PC-3 (cell line): ENCODE measurements at places on chromosomes 7 and 10.

DNA sequence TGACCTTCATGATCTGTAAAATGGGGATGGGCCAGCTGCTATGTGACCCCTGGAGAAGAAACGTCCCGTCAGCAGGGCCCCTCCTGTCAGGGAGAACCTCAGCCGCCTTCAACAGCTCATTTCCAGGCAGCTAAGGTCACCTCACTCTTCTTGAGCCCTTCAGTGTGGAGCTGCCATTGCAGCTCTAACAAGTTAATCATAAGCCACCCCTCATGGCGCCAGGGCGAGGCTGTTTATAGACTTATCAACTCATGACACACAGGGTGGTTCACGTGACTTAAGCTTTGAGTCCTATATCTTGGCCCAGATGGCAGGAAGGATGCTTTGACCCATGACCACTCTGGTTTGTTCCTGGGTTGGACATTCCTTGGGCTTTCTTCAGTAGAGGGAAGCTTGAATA, 315.1 kb downstream of the TNS3 start:
- H3K4me1 ChIP-seq = peaks cover 9% of the 10 kb centered on the region
- peak; percentile 35 for DNase-seq
- H3K27ac ChIP-seq = no peak overlapping the region
- H3K36me3 ChIP-seq = no peaks in the 10 kb centered on the region

DNA sequence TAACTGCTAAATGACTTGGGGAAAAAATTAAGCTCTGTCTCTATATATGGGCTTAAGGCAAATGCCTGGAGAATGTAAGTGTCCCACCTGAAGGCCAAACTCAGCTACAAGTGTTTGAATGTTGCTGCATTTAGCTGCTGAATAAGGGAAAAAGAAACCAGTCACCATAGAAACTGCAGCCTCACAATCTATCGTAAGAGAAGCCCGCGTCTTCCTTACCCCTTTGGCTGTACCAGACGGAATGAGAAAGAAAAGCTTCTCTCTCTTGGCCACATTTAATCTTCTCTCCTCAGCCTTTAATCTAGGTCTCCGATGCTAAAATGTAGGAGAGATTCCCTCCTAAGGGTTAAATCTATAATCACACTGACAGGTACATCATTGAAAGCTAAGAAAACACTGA, 147.2 kb downstream of the SFMBT2 start:
- H3K27ac ChIP-seq = peak overlapping the region; percentile 67; the same call in 1 of the 2 replicates
- no peak for DNase-seq
- H3K4me3 ChIP-seq = no peak overlapping the region
- no peaks in the 10 kb centered on the region for H3K36me3 ChIP-seq

DNA sequence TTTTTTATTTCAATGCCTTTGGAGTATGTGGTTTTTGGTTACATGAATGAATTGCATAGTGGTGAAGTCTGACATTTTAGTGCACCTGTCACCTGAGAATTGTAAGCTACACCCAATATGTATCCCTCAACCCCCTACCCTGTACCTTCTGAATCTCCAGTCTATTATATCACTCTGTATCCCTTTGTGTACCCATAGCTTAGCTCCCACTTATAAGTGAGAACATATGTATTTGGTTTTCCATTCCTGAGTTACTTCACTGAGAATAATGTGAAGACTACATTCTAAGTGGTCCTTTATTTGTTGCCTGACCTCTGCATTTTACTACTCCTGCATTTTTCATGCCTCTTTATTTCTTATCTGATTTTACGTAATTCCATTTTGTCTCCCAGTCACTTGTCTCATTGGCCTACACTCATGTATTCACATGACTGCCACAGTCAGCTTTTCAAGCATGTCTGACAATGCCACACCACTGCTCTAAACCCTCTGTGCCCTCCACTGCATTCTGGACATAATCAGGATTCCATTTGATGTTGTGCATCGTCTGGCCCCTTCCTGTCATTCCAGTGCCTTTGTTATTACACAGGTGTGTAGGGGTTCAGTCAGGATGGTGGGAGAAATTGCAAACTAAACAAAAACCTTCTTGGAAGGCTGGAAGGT, 1325.5 kb downstream of the XPNPEP1 start:
- H3K4me3 ChIP-seq = peak overlapping the region; percentile 74
- H3K4me1 ChIP-seq = peaks cover 48% of the 10 kb centered on the region
- H3K36me3 ChIP-seq = no peaks in the 10 kb centered on the region
- H3K27ac ChIP-seq = peak overlapping the region; percentile 98
- no peaks in the 10 kb centered on the region for H3K27me3 ChIP-seq

- H3K4me1 ChIP-seq = peaks cover 42% of the 10 kb centered on the region
- peak; percentile 74 for DNase-seq
- peak overlapping the region; percentile 81 for H3K4me3 ChIP-seq
- H3K36me3 ChIP-seq = peaks cover 14% of the 10 kb centered on the region
- no peaks in the 10 kb centered on the region for H3K27me3 ChIP-seq
These were observed 1.3 kb downstream of the IMMP2L start for GRCh38 chr7:111560773-111561653.

DNA sequence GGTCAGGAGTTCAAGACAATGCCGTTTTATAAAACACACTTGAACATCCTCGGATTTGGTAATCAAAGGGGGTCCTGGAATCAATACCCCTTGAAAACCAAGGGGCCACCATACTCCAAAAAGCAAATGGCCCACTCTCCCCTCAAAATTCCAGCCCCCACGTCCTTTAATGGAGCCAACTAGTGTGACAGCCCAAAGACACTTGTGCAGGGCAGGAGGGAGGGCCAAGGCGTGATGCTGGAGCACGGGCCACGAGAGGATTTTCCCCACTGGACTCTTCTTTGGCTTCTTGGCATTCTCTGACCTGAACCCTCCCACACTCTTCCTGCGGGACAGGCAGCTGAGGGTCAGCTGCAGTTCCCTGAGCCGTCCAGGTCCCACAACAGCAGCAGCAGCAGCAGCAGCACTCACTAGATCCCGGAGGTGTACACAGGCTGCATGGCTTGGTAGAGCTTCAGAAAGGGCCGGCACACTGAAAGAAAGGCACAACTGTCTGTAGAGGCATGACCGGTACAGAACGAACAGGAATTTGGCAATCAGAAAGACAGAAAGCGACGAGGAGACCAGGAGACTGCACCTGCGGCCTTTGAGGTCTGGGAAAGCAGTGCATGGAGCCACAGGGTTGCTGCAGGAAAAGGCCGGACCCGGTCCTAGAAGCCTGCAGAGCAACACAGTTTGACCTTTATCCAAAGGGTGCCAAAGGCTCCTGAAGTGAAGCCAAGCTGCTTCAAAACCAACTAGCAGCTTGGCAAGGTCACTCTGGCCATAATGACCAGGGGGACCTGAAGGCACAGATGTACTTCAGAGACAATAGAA, 168.2 kb downstream of the TNS3 start:
- no peak overlapping the region for H3K4me3 ChIP-seq
- no peaks in the 10 kb centered on the region for H3K27me3 ChIP-seq
- H3K4me1 ChIP-seq = peaks cover 5% of the 10 kb centered on the region; the same call in 1 of the 2 replicates
- DNase-seq = no peak

GRCh38 chr7:20033621-20034400, 183.4 kb downstream of the MACC1 start:
- peaks cover 21% of the 10 kb centered on the region for H3K4me1 ChIP-seq
- no peak overlapping the region for H3K27ac ChIP-seq
- DNase-seq = peak; percentile 12
- no peaks in the 10 kb centered on the region for H3K36me3 ChIP-seq
- no peak overlapping the region for H3K4me3 ChIP-seq

GRCh38 chr7:54485044-54485443, 57.1 kb upstream of the VSTM2A start:
- no peak overlapping the region for H3K4me3 ChIP-seq
- H3K36me3 ChIP-seq = no peaks in the 10 kb centered on the region
- H3K4me1 ChIP-seq = no peaks in the 10 kb centered on the region
- DNase-seq = no peak
- H3K27ac ChIP-seq = no peak overlapping the region

DNA sequence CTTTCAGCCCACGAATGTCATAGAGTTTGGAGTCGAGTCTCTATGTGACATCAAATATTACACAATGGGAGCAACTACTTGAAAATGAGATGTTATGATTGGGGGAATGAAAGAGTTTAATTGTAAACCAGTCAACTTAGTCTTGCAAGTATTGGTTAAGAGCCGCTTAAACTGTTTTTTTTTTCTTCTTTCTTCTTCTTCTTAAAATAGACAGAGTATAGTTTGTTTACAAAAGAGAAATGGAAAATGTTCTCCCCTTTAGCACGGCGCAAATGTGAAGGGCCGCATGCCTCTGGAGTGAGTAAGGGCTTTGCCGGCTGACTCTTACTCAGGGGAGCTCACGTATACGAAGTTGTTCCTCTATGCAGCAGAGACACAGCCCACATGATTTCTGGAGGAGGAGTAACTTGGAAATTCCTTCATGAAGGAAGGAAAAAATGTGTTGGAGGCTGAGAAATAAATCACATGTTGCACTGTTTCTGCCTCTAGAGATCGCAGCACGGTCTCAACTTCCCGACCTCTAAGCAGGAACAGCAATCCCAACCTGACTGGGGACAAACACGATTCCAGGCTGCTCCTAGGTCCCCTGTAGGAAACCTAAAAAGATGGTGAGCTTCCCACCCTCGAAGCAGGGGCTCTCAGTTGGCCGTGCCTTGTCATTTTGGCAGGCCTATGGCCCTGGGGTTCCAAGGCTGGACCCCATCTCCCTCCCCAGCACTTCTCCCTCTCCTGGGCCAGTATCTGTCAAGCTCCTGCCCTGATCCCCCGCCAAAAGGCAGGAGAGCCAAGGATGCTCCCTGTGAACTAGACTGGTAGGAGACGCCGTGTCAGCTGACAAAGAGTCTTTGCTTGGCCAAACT, 44.8 kb downstream of the MYOF start:
- peak overlapping the region; percentile 99 for H3K27ac ChIP-seq
- H3K27me3 ChIP-seq = no peaks in the 10 kb centered on the region
- peaks cover 45% of the 10 kb centered on the region for H3K4me1 ChIP-seq
- peak; percentile 91 for DNase-seq

DNA sequence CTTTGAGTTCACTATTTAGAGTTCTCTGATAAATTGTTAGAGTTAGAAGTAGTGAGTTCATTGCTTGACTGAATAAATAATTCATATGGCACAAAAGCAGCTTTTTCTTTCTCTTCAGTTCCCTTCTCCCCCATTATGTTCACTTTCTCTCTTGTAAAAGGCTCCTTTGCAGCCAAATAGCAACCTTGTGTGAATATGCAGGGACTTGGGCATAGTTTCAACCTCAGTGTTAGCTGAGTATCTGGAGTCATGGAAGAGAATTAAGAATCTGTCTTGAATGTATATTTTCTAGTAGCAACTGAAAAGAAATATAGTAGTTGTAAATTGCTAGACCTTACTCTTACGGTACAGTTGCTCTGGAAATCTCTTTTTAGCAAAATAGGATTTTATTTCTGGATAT, 31.9 kb downstream of the ZEB1 start:
- no peak overlapping the region for H3K27ac ChIP-seq
- no peak overlapping the region for H3K4me3 ChIP-seq
- no peak for DNase-seq
- peaks cover 25% of the 10 kb centered on the region for H3K4me1 ChIP-seq
- H3K27me3 ChIP-seq = no peaks in the 10 kb centered on the region

GRCh38 chr10:42986633-42987032, 90.2 kb upstream of the RET start:
- H3K27ac ChIP-seq = no peak overlapping the region
- 0 out of 2 replicates have a peak, but pooled peaks cover 3% of the 10 kb centered on the region for H3K27me3 ChIP-seq
- no peak overlapping the region for H3K4me3 ChIP-seq
- no peaks in the 10 kb centered on the region for H3K36me3 ChIP-seq
- no peak for DNase-seq

- H3K36me3 ChIP-seq = no peaks in the 10 kb centered on the region
- H3K4me1 ChIP-seq = no peaks in the 10 kb centered on the region
- H3K4me3 ChIP-seq = no peak overlapping the region
- H3K27ac ChIP-seq = no peak overlapping the region
- H3K27me3 ChIP-seq = peaks cover 51% of the 10 kb centered on the region
These were observed 1041.8 kb downstream of the GATA3 start for GRCh38 chr10:9096288-9096687.

DNA sequence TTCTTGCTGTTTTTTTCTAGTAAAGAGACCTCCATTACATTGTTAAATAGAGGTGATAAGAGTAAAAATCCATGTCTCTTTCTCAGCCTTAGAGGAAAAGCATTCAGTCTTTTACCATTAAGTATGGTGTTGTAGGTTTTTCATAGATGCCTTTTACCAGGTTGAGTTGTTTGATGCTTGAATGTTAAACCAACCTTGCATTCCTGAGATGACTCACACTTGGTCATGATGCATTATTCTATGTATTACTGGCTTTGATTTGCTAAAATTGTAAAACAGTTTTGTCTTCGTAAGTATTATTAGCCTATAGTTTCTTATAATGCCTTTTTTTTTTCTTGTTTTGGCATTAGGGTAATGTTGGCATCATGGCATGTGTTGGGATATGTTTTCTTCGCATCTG, 90.0 kb downstream of the ANKRD61 start:
- peaks cover 52% of the 10 kb centered on the region for H3K36me3 ChIP-seq
- H3K4me1 ChIP-seq = no peaks in the 10 kb centered on the region
- no peaks in the 10 kb centered on the region for H3K27me3 ChIP-seq
- DNase-seq = peak; percentile 28
- H3K27ac ChIP-seq = no peak overlapping the region

DNA sequence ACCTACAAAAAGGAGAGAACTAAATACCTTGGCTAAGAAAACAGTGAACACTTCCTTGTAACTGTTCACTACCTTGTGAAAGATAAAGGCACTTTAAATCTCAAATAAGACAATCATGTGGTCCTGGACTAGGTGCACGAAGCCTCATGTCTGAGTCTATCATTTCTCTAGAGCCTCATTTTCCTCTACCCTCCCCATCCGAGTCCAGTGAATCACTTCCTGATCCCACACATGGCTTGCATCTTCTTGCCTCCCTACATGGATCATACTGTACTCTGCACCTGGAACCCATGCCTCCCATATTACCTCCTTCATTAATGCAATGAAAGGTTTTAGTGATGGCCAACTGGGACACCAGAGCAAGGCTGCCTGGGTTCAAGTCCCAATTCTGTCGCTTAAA, 34.5 kb downstream of the SNX10 start:
- no peak overlapping the region for H3K27ac ChIP-seq
- H3K4me1 ChIP-seq = peaks cover 3% of the 10 kb centered on the region; the same call in 1 of the 2 replicates
- DNase-seq = peak; percentile 7
- H3K36me3 ChIP-seq = no peaks in the 10 kb centered on the region

DNA sequence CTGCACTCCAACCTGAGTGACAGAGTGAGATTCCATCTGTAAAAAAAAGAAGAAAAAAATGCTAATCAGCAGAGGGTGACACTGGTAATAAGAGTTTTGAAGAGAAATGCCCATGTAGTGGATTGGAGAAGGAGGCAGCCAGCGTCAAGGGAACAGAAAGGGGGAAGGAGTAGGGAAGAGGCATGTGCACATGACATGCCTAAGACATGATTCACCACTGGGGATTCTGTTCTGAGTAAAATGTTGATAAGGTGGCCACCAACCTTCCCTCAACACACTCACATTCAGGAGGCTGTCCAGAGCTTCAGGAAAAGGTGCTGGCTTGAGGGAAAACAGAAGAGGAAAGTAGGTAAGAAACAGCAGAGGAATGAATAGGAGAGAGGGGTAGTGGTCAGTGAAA, 39.9 kb downstream of the AKR1D1 start:
- H3K4me1 ChIP-seq = peaks cover 6% of the 10 kb centered on the region; the same call in 1 of the 2 replicates
- no peak overlapping the region for H3K27ac ChIP-seq
- no peak overlapping the region for H3K4me3 ChIP-seq

- H3K27ac ChIP-seq = no peak overlapping the region
- H3K36me3 ChIP-seq = no peaks in the 10 kb centered on the region
- H3K4me3 ChIP-seq = no peak overlapping the region
- peaks cover 51% of the 10 kb centered on the region for H3K27me3 ChIP-seq
- DNase-seq = no peak
- H3K4me1 ChIP-seq = no peaks in the 10 kb centered on the region
These were observed 85.9 kb downstream of the CDH23 start for GRCh38 chr10:71482620-71483019.

- H3K4me3 ChIP-seq = no peak overlapping the region
- no peaks in the 10 kb centered on the region for H3K4me1 ChIP-seq
- H3K36me3 ChIP-seq = no peaks in the 10 kb centered on the region
- 0 out of 2 replicates have a peak, but pooled peaks cover 6% of the 10 kb centered on the region for H3K27me3 ChIP-seq
- H3K27ac ChIP-seq = no peak overlapping the region
These were observed 81.6 kb upstream of the MSRB2 start for GRCh38 chr10:23013581-23014335.
